ENCODE measurements at places on chromosomes 6 and 20.

DNA sequence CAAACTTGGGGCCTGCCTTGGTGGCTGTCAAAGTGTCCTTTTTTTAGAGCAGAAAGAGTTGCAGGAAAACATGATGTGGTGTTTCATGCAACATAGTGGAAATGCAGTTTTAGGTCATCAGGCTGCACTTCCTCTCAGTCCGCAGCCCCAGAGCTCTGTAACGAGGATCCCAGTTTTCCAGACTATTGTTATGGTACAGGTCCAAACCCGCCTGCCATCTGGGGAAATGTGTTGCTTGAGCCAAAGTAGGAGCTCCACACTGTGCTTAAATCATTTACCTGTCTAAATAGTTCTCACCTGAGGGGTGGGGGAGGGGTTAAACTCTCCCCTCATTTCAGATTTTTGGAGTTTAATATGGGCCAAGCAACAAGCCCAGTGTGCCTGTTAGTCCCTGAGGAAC lies 59.8 kb downstream of the GOPC start:
- DNase-seq: no peak
- H3K27me3 ChIP-seq: no peaks in the 10 kb centered on the region
- peaks cover 13% of the 10 kb centered on the region for H3K36me3 ChIP-seq
- no peak overlapping the region for H3K27ac ChIP-seq
- H3K4me3 ChIP-seq: no peak overlapping the region
- H3K4me1 ChIP-seq: peaks cover 5% of the 10 kb centered on the region

GRCh38 chr20:47332381-47333206 lies 23.9 kb downstream of the ZMYND8 start:
- H3K27ac ChIP-seq: no peak overlapping the region
- DNase-seq: no peak
- no peaks in the 10 kb centered on the region for H3K27me3 ChIP-seq
- no peak overlapping the region for H3K4me3 ChIP-seq
- H3K36me3 ChIP-seq: peaks cover 41% of the 10 kb centered on the region
- peaks cover 58% of the 10 kb centered on the region for H3K4me1 ChIP-seq

DNA sequence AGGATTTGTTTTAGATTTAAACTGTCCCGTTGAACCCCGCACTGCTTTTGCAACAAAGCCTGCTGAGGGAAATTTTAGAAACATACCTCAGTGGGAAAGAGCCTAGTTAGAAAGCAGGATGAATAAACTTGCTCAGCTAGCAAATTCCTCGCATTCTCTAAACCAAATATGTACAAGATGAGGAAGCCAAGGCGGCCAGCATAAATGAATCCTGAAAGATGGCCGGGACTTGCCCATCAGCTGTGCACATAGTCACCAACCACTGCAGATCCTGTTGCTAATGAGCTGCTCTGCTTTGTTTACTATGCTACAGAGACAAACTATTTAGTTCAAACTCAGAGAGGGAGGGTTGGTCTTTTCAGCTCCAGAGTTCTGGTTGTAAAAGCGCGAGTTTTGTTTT lies 49.0 kb downstream of the TMEM170B start:
- H3K27ac ChIP-seq: peak overlapping the region; percentile 90
- H3K4me3 ChIP-seq: peak overlapping the region; percentile 16
- H3K27me3 ChIP-seq: no peaks in the 10 kb centered on the region
- DNase-seq: no peak

- peaks cover 23% of the 10 kb centered on the region for H3K36me3 ChIP-seq
- H3K4me1 ChIP-seq: peaks cover 23% of the 10 kb centered on the region
- peaks cover 11% of the 10 kb centered on the region for H3K27me3 ChIP-seq
- peak overlapping the region; percentile 99 for H3K27ac ChIP-seq
- H3K4me3 ChIP-seq: peak overlapping the region; percentile 99
These were observed 481 bp downstream of the ZNF133 start for GRCh38 chr20:18288749-18289267.

DNA sequence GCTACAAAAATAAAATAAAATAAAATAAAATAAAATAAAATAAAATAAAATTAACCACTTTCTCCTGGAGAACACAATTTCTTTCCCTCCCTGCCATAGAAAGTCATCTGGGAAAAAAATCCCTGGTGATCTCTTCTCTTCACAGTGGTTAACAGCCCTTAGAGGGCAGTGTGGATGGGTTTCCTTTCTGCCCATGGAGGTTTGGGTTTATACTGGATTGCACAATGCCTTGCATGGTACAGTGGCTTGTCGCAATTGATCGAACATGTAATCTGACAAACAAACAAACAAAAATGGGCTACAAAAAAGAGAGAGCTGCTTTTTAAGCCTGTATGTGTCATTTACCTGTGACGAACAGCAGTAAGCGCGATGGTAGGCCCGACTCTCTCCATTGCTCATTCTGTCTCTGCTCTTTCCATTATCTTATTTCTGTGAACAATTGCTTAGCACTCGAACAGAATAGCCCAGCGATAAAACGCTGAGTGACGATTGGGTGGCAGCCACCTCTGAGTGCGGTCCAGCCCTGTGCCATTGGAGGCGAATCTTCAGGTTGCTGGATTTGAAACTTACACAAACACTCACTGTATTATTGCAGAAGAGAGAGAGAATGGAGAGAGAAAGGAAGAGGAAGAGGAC lies 166.1 kb downstream of the CD83 start:
- peaks cover 6% of the 10 kb centered on the region for H3K27me3 ChIP-seq
- no peak for DNase-seq
- peaks cover 28% of the 10 kb centered on the region for H3K4me1 ChIP-seq
- peaks cover 4% of the 10 kb centered on the region for H3K36me3 ChIP-seq
- no peak overlapping the region for H3K27ac ChIP-seq

- DNase-seq: no peak
- peaks cover 27% of the 10 kb centered on the region for H3K4me1 ChIP-seq
- no peak overlapping the region for H3K4me3 ChIP-seq
- no peaks in the 10 kb centered on the region for H3K27me3 ChIP-seq
- H3K36me3 ChIP-seq: peaks cover 18% of the 10 kb centered on the region
These were observed 170.6 kb downstream of the CARMIL1 start for GRCh38 chr6:25449774-25450173.

GRCh38 chr6:52548353-52548713 lies 28.5 kb downstream of the TRAM2 start:
- no peaks in the 10 kb centered on the region for H3K27me3 ChIP-seq
- H3K4me1 ChIP-seq: peaks cover 74% of the 10 kb centered on the region
- H3K36me3 ChIP-seq: peaks cover 14% of the 10 kb centered on the region
- no peak overlapping the region for H3K4me3 ChIP-seq

Data from type B pancreatic cell (in vitro differentiated cells).